ENCODE measurements at places on chromosomes 1 and 21.

DNA sequence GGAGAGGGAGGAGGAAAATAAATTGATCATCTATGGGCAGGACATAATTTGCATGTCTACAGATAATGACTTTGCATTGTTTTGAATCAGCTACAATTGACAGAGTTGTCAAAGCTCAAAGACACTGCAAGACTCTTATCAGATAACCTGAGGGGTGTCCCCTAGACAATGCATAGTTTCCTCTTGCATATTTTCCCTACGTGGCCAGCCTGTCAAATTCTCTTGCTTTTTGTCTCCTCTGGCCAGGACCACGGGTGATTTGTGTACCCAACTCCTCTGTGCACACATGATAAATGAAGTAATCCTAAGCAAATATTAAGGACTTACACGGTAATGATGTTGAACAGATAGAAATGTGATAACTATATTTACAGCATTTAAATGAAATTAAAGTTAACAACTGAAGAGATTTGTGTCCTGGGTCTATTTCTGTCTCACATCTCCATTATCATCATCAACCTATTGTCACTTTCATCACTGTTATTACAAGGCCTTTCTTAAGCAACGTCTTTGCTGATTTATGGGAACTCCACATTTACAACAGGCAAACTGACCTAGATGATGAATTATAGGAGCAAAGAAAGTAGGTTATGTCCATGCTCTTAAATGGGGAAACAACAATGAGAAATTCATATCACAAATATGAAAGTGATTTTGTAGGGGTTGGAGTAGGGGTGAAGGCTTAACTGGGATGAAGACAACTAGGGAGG is 18.8 kb downstream of the BATF3 start:
- no peak for DNase-seq

GRCh38 chr1:203669739-203670138 is 43.1 kb downstream of the ATP2B4 start:
- peak; percentile 93 for DNase-seq

DNA sequence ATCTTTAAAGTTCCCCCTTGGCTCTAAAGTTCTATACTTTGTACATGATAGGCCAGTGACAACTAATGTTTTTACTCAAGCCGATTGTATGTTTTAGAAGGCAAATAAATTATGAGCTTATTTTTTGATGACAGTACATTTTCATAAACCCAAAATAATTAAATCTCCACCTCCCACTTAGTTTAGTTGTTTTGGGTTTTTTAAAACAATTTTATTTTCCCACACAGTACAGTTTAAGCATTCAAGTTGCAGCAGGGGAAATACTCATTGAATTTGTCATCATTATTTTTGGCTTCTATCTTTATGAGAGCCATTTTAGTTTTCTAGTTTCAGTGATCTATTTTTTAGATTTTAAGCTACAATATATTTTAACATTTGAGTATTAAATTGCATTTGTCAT is 93.6 kb downstream of the OLFML2B start:
- DNase-seq: no peak

- no peak for DNase-seq
These were observed 204.2 kb upstream of the PLD5 start for GRCh38 chr1:242728696-242729095.

DNA sequence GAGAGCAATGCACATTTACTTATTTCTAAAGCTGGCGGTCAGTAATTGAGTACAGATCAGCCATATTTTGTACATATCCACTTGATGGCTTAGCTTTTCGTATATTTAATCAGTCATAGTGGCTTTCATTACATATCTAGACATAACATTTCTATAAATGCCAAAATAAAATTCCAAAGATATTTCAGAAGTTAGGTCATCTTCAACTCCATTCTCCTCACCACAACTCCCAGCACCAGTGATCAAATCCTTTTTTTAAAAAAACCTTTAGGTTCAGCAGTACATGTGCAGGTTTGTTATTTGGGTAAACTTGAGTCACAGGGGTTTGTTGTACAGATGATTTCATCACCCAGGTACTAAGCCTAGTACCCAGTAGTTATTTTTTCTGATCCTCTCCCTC is 53.9 kb upstream of the GNG4 start:
- no peak for DNase-seq

DNA sequence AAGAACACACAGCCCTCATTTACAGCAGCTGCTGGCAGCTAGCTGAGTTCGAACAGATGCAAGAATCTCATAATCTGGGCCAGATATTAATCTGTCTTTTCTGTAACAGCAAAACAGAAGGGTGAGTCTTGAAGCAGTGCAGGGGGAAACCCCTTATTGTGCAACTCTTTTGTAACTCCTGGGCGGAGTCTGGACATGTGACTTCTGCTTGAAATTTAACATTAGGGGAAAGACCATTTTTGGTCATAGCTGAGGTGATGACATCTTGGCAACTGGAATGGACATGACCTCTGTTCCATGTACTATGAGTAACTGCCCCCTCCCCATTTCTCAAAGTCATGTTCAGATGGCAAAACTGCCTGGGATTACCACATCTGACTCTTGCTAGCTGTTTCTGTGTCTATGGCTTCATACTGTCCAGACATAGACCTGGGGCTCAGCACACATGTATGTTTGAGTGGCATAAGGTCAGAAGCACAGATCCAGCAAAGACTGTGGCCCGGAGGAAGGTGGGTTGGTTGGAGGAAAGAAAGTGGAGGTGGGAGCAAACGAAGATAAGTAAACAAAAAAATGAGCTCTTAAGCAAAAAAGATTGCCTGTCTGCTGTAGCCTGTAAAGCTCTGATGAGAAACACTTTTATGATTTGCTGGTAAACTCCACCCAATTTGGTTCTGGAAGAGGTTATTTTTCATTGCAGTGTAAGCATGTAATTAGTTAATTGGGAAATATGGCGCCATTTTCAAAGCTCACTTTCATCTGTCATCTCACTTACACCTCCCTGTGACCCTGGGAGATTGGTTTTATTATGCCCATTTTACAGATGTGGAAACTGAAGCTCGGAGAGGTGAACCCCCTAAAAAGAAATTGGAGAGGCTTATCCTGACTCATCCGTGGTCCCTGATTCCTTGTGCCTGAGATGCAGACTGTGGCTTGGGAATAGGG is 26.1 kb downstream of the ETS2 start:
- DNase-seq: peak; percentile 88

DNA sequence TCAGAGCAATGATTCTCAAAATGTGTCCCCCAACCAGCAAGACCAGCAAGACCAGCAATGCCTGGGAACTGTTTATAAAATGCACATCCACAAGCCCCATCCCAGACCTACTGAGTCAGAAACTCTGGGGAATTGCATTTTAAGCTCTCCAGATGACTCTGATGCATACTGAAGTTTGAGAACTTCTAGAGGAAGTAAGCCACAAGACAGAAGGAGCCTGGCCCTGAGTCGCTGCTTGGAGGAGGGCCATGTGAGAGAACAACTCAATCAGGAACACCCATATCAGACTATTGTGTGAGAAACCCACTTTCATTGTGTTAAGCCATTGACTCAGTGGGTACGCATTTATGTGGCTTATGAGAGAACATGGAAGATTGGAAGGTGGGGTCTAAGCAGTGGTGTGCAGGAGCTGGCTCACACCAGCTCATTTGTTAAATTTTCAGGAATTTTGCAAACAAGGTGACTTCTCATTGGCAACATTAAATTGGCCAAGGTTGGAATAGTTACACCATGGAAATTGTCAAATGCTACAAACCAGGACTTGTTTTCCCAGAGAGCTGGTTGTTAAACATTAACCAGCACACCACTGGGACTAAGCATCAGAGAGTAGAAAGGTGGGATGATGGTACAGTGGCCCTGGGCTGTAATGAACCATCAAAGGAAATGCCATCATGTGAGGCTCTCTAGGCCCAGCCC is 38.9 kb downstream of the ATP1A1 start:
- no peak for DNase-seq

- no peak for DNase-seq
These were observed 9.2 kb upstream of the ERG start for GRCh38 chr21:38507374-38507942.

- DNase-seq: no peak
These were observed 24.6 kb downstream of the ASAP3 start for GRCh38 chr1:23459338-23459757.

GRCh38 chr1:176783309-176783708 is 320.3 kb downstream of the PAPPA2 start:
- no peak for DNase-seq

GRCh38 chr1:207219979-207220889 is 101.2 kb upstream of the CD55 start:
- DNase-seq: no peak

DNA sequence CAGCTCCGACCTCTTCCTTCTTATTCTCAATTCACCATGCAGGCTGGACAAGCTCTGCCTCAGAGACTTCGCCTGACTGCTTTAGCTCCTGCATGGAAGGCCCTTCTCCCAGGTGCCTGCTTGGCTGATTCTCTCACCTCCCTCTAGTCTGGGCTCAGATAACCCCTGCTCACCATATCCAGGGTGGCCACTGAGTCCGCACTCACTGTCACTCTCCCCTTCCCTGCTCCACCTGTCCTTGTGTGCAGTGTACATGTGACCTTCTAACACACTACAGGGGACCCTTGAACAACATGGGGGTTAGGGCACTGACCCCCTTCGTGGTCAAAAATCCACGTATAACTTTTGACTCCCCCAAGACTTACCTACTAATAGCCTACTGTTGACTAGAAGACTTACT is 14.4 kb upstream of the GALNT2 start:
- no peak for DNase-seq

DNA sequence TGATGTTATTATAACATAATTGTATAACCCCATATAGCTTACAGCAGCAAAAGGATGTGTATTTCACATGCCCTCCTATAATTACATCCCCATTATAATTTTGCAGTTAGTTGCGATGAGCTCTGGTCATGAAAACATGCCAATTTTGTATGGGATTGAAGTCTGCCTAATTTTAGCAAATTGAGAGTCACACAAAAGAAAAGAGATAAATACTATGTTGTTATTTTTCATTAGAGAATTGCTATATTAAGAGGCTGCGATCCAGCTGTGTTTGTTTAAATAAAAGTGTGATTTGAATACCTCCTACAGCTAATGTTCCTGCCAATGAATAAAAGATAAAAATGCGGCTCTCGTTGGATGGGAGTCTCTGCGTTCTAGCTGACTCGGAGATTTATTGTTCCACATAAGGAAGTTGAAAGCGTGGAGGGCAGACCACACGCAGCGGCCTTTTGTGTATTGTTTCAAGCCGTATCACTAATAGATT is 461.0 kb upstream of the NFIA start:
- DNase-seq: no peak

- DNase-seq: peak; percentile 77
These were observed at the start of gene DAB1 for GRCh38 chr1:57423656-57424211. TSS of gene DAB1 (minus strand) at chr1:57424060. CDS start at chr1:57291030, 133,030 bp downstream.

DNA sequence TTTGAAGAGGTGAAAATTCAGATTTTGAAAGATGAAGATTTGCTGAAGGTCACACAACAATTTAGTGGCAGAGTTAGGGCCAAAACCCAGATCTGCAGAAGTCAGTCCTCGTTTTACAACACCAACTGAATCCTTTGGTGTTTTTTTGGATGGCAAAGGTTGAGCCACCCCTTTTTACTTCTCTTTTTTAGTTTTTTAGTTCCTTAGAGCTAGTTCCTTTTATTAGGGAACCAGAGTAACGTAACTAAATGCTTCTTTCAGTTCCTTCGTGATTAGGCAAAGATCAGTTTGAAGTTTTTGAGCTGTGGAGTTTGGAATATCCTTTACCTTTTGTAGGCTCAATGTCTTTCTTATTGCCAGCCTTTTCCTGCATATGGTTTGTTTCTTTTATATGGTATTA is 67.9 kb upstream of the ARID1A start:
- DNase-seq: no peak

DNA sequence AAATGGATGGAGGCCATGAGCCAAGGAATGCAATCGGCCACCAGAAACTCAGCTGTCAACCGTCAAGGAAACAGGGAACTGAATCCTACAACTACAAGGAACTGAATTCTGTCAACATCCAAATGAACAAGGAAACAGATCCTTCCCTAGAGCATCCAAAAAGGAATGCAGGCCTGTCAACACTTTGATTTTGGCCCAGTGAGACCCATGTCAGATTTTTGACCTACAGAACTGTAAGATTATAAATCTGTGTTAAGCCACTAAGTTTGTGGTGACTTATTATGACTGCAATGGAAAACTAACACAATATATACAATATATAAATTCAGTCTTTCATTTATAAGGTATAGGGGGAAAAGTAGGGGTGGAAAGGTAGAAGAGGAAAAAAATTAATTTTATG is 55.3 kb downstream of the SHCBP1L start:
- DNase-seq: peak; percentile 29

DNA sequence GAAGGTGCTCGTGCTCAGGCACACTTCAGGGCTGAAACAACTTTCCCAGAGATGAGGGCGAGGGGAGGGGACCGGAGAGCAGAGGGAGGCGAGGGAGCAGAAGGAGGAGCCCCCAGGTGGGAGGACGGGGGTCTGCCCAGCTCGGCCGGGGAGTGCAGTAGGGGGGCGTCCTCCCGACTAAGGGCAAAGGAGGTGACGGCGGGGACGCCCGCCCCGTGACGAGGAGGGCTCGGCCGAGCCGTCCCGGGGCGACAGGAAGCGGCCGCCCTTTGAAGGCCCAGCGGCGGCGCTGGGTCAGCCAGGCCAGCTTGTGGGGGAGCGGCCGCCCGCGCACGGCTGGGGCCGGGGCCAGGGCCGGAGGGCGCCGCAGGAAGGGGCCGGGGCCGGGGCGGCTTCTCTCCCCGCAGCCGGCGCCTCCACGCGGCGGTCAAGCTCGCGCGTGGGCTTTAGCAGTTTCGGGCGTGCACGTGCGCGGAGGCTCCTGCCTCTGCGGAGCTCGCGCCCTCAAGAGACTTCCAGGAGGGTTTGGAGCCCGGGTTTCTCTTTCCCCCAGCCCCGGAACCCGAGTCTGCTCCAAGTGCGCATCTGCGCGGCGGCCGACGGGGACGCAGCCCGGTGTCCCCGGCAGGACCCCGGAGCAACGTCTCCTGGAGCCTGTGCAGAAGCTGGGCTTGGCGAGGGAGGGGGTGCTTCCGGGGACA is 100.8 kb upstream of the SLC45A1 start:
- DNase-seq: peak; percentile 81

DNA sequence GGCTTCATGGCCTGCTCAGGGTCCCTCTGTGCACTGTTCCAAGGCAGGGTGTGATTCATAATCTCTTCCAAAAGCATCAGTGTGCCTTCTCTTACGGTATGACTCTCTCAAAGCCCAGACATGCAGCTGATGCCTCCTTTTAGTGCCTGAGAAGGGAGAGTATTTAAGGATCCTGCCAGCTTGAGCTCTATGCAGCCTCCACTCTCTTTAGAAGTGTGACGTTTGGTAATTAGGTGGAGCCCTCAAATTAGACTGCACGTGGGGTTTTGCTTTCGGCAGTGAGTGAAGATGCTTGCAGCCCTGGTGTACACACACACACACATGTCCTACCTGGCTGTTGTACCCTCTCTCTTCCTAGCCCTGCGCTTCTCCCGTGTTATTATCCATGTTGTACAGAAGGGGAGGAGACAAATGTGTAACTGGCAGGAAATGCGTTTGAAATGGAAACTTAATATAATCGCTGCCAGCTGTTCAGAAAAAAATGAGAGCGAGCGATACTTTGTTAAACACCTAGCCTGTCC is 2.6 kb upstream of the C1orf174 start:
- peak; percentile 52 for DNase-seq

DNA sequence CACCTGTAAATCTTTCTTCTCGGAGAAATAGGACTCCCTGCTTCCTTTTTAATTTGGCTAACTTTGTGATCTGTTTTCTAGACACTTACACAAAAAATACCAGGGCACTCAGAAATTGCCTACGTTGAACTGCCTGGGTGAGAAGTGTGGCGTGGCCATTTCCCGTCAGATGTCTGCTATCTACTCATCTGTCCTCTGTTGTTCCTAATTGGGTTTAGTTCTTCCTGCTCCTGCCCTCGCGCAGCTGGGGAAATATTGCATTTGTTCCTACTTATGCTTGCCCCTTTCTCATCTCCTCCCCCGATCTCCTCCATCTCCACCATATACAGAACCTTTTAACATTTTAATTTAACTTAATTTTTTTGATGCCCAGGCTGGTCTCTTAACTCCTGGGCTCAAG is 55.1 kb downstream of the CD58 start:
- DNase-seq: no peak
